ENCODE measurements at places on chromosomes 3 and 15.
A peak's percentile ranks its signal among the peaks of the same experiment; 100 is the strongest.

- peak; percentile 57 for DNase-seq
These were observed 36.0 kb upstream of the EOMES start for GRCh38 chr3:27758083-27758482.

DNA sequence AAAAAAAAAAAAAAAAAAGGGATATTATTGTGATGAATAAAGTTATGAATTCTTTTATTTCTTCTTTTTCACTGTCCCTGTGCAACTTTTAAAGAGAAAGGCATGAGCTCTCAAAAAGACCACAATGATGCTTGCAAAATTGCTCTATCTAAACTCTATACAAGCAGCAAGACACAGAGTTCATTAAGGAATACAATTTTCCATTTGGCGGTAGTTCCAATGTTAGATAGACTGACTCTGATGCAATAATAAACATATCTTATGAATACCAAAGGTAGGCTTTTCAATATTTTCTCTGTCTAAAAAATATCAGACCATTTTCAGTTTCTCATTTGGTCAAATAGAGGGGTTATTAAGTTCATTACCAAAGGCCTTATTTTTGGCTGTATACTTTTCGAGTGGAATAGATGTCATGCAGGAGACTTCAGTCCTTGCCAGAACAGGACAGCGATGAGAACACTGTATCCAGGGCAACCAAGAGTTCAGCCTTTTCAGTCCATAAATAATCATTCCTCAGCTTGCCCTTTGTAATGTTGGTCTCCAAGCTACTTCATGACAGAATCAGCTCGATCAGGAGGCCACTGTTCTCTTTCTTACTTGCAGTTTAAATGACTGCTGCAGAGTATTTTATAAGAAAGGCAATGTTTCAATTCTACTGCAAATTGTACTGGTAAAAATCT lies 162.9 kb upstream of the FAM3D start:
- DNase-seq = no peak

DNA sequence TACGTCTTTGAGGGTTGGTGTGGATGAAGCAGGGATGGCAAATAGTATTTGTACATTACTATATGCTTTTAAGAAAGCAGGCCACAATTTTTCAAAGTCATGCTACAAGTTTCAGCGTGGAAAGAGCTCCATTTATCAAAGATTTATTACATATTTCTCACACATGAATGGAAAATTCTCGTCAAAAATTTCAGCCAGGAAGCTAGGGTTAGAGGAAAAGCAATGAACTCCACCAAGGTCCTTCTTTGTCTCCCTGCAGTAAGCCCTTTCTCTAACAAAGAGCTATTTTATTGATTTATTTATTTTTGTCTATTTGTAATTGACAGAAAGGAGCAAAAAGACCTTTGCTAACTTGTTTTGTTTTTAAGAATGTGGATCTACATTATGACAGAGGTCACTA lies 7.5 kb upstream of the ZBTB20 start:
- DNase-seq = no peak

DNA sequence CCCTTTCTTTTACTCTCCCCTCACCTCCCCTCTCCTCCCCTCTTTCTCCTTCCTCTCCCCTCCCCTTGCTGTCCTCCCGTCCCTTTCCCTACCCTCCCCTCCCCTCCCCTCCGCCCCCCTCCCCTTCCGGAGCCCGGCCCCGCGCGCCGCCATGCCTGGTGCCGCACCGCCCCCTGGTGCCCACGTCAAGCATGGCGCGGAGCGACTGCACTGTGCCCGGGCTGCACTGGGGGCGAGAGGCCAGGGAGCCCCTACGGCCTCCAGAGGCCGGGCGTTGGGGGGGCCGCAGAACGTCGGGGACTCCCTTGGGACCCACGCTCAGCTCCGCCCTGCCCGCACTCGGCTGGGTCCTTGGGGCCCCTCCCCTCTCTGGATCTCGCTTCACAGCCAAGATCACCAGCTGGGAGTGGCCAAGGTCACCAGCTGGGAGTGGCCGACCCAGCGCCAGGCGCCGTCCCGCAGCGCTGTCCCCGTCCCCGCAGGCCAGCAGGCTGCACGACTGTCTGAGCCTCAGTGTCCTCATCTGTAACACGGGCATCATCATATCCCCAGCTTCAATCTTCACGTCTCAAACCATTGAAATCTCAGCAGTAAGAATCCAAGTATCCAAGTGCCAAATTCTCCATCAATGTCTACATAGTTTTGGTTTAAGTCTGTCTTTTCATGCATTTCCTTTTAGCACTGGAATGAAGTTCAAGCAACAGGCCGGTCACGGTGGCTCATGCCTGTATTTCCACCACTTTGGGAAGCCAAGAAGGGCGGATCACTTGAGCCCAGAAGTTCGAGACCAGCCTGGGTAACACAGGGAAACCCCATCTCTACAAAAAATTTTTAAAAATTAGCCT lies 42.5 kb downstream of the TPRA1 start:
- DNase-seq = peak; percentile 56

- DNase-seq = no peak
These were observed 300.9 kb downstream of the RORA start for GRCh38 chr15:60928210-60928609.

GRCh38 chr3:136929977-136930670 lies 27.7 kb upstream of the IL20RB start:
- DNase-seq = no peak

GRCh38 chr15:91879158-91879557 lies 25.6 kb downstream of the SLCO3A1 start:
- no peak for DNase-seq

DNA sequence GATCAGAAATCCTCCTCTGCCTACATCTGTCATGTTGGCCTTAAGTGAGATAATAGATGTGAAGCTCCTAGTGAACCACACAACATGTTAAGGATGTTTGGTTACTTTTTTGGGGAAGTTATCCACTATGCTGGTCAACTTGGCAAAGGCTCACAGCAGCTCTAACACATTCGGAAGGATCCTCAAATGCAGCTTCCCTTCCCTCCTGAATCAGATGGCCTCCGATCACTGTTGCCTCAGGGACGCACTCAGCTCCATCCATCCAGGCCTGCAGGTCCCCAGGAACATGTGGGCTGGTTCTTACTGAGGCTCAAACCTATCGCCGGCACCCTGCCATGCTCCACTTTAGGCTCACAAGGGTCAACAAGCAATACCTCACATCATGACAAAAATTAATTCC lies 67.9 kb downstream of the CORO2B start:
- no peak for DNase-seq

DNA sequence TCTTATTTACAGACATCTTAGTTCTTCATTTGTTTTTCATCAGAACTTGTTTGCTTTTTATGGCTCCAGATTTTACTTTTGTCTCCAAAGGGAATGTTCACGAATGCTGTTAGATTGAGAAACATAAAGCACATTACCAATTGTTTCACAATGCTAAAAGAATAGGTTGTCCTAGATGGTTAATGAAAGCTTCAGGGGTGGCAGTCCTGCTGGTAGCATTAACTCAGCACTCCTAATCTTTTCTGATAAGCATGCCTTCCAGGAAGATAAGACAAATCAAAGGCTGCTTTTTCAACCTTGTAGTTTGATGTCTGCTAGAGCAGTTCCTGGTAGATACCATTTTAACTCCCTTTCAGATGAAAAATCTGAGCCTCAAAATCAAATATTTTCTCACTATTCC lies 619.4 kb downstream of the PYDC2 start:
- DNase-seq = no peak

DNA sequence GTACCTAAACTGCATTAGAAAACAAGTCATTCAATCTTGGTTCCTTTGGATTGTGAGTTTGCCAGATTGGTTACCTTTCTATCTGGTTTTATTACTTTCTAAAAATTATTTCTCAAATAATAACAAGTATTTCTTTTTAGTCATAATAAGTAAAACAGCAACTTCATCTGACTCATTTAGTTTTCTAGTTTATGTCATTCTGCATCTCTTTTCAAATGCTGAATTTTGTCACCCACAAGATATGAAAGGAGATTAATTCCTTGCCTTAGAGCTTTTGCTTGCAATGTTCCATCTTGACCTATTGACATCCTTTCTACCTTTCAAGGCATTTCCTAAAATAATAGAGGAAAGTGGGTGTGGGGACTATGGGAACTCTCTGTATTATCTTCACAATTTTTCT lies 253.6 kb upstream of the PEX5L start:
- DNase-seq = no peak

- DNase-seq = no peak
These were observed 371 bp upstream of the CLSTN2 start for GRCh38 chr3:139934613-139935015.

- DNase-seq = peak; percentile 84
These were observed 2.2 kb downstream of the RBP1 start for GRCh38 chr3:139537361-139537760.

DNA sequence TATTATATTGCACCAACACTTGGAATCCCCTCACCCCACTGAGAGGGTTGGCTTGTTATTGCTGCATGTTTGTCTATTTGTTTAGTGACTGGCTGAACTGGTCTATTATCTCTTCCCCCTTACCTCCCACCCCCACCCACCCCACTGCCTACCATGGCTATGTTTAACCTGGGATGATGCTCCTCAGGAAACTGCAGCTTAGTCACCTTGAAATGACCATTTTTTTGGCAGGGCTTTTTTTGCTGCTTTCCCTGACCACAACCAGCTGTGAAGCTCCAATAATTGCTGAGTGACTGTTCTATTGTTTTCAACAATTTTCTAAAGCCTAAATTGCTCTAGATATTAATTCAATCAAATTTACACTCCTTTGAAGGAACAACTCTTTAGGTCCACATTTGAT lies 137.9 kb upstream of the CADM2 start:
- no peak for DNase-seq

DNA sequence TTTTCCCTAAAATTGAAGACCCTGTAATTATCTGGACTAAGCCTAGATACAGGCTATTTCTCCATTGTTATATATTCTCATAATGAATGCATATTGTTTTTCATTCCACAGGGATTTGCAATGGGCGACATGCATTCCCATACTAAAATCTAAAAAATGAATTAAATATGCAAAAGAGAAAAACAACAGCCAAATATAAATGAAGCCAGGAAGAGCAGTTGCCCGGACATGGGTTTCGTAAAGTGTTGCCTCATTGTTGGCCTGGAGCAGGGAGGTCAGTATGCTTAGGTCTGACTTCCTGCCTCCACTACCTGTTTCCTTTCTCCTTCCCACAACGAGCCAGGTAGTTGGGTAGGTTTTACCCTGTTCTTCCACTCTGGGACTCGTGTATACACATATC lies 27.1 kb upstream of the SLCO3A1 start:
- DNase-seq = no peak

- no peak for DNase-seq
These were observed 116.0 kb downstream of the LIPC start for GRCh38 chr15:58547628-58548307.

DNA sequence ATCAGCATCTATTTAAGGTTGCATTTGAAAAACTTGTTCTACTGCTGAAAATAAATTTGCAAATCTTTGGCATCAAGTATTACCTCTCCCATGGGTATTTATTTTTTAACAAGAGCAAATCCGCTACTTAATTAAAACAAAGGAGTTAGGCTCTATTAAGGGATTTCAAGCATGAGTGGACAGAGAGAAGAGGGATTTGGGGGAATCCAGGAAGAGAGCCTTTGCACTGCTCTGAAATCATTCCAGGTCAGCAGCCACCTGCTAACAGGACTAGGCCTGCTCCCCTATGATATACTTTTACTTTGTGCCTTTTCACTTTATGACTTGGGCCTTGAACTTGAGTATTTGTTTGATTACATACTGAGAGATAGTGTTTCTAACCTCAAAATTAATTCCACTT lies 57.1 kb downstream of the IQCH start:
- no peak for DNase-seq

GRCh38 chr3:124873226-124873625 lies 13.9 kb downstream of the ITGB5 start:
- peak; percentile 45 for DNase-seq

- peak; percentile 27 for DNase-seq
These were observed 32.4 kb downstream of the THBS1 start for GRCh38 chr15:39613271-39613670.

DNA sequence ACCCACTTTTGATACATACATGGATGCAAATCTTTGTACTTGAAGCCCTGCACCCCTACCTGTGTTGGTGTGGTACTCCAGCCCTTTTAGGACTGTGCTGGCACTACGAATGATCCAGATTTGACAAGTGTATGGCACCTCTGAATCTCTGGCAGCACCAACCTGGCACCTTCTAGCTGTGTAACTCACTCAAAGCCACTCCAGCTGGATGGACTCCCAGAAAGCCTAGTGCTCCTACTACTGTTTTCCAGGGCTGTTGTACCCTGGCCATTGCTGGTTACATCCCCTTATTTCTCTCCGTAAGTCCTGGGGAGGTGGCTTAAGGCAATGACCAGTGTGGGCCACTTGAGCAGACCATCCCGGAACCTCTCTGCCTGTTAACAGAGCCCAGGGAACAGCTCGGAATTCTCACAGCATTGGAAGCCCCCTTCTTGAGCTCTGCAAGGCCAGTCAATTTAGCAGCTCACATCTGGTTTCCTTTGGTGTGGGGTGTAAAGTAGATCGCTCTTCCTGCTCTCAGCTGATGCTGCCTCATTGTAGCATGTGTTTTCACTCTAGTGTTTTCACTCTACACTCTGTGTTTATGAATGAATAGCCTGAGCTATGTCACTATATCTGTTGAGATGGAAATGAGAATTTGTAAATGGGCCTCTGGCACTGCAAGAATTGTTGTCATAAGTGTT lies 12.2 kb downstream of the CALML4 start:
- no peak for DNase-seq

GRCh38 chr15:66294157-66294931 lies 976 bp downstream of the DIS3L start:
- DNase-seq = peak; percentile 91

GRCh38 chr3:196868297-196868661 lies 559 bp downstream of the SENP5 start:
- DNase-seq = peak; percentile 16

- DNase-seq = no peak
These were observed 149.9 kb upstream of the GALNT15 start for GRCh38 chr3:16024548-16024947.

DNA sequence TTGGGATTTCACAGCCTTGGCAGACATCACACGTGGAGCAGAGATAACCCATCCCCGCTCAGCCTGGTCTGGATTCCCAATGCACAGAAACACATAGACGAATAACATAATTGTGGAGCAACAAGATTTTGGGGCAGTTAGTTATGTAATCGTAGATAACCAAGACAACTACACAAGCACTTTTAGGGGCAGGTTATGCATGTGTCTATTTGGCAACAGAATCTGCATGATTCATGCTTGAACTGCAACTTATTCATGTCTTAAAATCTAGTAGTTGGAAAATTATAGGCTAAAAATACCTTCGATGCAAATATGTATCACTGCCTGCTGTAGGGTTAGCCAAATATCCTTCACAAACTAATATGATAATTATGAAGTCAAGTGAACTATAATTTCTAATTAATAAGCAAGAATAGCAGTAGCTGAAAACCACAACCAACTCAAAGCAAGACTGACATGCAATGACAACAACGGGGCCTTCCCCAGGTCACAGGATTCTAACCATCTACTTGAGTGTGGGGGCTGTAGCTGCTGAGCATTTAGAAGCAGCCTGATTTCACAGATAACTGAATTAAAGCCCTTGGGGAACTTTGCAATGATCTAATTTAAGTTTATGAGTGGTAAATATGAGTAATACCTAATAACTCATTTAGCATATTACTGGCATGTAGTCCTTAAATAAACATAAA lies 31.1 kb downstream of the DGKG start:
- no peak for DNase-seq

- DNase-seq = peak; percentile 91
These were observed 48.2 kb upstream of the PHLDB2 start for GRCh38 chr3:111810909-111811308.

Data from fibroblast of skin of right biceps (primary cell).